ENCODE measurements at places on chromosomes 1 and 21.

DNA sequence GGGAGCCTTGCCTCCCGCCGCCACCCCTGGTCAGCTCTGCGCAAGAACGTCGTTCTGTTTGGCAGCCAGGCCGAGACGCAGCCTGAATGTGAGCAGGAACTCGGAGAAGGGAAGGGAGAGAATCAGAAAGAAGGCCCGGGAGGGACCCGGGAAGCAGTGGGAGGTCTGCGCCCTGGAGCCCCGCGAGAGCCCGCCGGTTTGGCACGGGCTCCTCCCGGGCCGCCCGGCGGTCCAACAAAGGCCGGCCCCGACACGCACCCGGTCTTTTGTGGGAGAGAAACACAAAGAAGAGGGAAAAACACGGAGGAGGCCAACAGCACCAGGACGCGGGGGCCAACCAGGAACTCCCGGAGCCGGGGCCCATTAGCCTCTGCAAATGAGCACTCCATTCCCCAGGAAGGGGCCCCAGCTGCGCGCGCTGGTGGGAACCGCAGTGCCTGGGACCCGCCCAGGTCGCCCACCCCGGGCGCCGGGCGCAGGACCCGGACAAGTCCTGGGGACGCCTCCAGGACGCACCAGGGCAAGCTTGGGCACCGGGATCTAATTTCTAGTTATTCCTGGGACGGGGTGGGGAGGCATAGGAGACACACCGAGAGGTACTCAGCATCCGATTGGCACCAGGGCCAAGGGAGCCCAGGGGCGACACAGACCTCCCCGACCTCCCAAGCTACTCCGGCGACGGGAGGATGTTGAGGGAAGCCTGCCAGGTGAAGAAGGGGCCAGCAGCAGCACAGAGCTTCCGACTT is 2.7 kb upstream of the OLIG2 start:
- DNase-seq: no peak

- DNase-seq: no peak
These were observed 22.0 kb downstream of the AHCYL1 start for GRCh38 chr1:110006516-110006915.

GRCh38 chr1:27388337-27389005 is 4.0 kb upstream of the GPR3 start:
- peak; percentile 63 for DNase-seq

GRCh38 chr1:8871539-8871935 is 6.9 kb downstream of the ENO1 start:
- no peak for DNase-seq

GRCh38 chr1:215665215-215665614 is 98.1 kb downstream of the KCTD3 start:
- no peak for DNase-seq

- peak; percentile 54 for DNase-seq
These were observed 6.5 kb downstream of the KRTCAP2 start for GRCh38 chr1:155166471-155167165.

DNA sequence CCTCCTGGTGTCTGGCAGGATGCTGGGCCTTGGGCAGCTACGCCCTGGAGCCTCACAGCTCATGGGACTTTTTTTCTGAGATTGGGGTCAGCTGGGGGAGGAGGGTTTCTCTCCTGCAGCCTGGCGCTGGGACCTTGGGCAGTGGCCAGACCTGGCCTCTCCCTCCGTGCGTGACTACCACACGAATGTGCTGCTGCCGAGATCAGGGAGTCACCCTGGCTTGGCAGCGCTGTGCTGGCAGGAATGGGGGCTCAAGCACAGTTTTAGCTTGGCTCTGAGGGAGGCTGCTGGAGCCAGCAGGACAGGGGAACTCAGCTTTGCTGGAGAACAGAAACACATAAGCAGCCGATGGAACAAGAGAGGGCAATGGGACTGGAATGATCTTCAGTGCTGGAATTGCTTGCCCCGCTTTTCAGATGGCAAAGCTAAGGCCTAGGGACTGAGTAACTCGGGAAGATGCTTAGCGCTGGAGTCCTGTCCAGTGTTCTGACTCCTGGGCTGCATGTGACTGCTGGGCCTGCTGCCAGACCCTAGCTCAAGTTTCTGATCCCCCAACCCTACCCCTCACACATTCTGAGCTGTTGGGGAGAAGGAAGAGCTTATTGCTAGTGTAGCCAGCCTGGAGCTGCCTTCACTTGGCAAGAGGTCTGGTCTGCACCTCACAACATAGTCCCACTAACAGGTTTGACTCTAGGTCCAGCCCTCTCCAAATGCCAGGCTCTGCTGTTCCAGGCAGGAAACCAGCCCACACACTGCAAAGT is 69.9 kb downstream of the NAV1 start:
- DNase-seq: no peak

DNA sequence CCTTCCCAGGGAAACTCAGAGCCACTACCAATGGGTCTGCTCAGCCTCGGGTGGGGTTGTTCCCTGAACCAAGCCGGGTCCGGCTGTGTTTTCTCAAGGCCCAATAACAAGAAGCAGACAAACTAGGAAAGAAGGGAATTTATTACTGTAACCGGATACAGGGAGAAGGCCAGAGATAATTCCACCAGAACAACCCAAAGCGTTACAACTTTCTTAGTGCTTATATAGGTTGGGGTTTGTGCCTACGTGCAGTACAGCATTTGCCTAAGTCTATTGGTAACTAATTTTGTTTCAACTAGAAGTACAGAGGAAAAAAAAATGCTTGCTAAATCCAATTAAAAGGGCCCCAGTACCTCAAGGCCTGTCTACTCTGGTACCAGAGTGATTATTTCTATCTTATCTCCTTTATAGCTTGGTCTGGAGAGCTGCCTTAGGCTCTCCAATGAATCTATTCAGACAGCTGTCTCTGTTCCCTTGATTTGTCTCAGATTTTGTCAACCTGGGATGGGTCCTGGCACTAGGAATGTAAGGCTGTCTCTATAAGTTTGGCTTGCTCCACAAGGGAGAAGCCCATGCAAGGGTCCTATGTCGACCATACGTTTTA is 57.3 kb upstream of the CCDC190 start:
- no peak for DNase-seq

DNA sequence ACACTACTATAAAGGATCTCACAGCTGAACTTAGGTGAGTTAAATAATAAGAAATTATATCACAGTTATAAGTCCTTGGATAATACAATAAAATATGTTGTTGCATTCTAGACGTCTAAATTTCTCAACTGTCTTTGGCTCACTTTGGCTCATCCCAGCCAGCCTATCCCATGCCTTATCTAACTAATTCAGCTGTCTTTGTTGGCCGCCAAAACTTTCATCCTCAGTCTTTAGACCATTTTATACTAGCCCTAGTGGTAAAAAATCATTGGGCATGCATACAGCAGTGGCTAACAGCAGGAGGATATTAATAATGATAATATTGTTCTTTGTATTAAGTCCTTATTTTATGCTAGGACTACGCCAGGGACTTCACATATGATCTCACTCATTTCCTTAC is 59.3 kb downstream of the CCDC18 start:
- DNase-seq: no peak

DNA sequence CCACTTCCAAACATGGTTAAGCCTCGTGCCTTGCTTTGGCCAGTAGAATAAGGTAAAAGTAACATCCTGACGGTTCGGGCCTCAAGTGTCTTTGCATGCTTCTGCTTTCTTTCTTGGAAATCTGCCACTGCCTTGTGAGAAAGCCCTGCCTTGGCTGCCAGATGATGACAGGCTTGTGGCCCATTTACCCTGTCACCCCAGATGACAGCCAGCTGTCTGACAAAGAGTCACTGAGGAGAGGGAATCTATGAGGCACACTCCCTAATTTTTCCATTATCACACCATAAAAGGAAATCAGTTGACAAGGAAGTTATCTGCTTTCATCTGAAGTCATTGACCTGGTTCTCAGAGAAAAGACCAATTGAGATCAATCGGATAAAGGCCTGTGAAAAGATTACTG is 199.8 kb downstream of the USH2A start:
- DNase-seq: peak; percentile 46

GRCh38 chr1:81506699-81507098 is 294.0 kb upstream of the ADGRL2 start:
- no peak for DNase-seq

DNA sequence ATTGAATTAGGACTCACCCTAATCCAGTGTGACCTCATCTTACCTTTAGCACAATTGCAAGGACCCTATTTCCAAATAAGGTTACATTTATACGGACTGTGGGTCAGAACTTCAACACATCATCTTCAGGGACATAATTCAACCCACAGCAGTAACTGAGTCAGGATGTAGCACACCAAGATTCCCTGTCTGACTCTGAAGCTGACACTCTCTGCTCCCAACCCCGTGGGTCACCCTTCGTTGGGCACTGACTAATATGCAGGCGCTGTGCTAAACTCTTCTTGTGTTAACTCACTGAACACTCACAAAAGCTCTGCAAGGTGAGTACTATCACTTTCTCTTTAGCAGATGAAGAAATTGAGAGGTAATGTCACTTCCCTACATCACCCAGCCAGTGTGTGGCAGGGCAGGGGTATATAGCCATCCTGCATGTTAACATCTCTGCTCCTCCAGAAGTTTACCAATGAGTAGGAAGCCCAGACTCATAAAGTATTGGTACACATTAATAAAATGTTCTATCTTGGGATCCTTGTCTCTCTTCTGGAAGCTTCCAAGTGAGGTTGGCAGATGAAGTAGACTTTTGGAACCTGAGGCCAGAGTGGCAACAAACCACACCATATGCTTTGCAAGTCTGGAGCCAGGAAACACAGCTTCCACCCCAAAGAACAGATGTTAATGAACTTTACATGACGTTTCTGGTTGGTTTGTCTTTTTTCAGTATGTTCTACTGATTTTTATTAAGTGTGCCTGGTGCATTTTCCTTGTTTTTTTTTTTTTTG is 139.2 kb upstream of the KLHDC7A start:
- DNase-seq: no peak

DNA sequence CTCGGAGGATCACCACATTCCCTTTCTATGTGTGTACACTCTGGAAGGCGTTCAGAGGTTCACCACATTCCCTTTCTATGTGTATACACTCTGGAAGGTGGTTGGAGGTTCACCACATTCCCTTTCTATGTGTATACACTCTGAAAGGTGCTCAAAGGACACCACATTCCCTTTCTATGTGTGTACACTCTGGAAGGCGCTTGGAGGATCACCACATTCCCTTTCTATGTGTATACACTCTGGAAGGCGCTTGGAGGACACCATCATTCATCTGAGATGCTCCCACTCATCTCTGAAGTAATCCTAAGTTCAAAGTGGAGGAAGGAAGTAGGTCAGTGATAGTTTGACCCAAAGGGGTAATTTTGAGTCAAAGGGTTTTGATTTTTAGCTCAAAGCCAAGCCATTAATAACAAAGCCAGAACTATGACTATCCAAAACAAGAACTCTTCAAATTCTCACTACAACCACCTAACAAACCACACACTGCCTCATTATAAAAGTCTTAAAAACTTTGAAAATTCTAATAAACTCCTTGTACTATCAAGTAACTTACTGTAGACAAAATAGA is 32.9 kb downstream of the NRIP1 start:
- no peak for DNase-seq

- DNase-seq: peak; percentile 58
These were observed 332.8 kb downstream of the DISC1 start for GRCh38 chr1:231959225-231959884.

DNA sequence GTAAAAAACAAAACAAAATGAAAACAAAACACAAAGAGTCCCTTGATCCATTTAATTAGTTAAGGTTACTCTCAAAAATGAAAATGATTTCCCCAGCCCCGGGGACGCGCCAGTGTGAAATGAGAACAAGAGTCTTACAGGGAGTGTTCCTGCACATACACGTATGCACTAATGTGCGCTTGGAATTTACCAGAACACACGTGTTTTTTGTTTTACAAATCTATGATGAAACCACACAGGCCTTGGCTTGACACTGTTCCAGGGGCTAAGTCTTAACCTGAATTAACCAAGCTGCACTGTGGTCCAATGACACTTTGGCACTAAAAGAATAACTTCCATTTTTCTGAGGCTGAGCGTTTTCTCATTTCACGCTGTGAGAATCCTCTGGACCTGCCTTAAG is 63.7 kb downstream of the SLC45A1 start:
- DNase-seq: peak; percentile 47

GRCh38 chr1:22935433-22935832 is 37.2 kb downstream of the LACTBL1 start:
- DNase-seq: no peak

GRCh38 chr1:43590388-43590925 is 59.5 kb upstream of the KDM4A start:
- DNase-seq: no peak

- DNase-seq: no peak
These were observed 3.3 kb upstream of the FAM78B start for GRCh38 chr1:166170075-166170474.

DNA sequence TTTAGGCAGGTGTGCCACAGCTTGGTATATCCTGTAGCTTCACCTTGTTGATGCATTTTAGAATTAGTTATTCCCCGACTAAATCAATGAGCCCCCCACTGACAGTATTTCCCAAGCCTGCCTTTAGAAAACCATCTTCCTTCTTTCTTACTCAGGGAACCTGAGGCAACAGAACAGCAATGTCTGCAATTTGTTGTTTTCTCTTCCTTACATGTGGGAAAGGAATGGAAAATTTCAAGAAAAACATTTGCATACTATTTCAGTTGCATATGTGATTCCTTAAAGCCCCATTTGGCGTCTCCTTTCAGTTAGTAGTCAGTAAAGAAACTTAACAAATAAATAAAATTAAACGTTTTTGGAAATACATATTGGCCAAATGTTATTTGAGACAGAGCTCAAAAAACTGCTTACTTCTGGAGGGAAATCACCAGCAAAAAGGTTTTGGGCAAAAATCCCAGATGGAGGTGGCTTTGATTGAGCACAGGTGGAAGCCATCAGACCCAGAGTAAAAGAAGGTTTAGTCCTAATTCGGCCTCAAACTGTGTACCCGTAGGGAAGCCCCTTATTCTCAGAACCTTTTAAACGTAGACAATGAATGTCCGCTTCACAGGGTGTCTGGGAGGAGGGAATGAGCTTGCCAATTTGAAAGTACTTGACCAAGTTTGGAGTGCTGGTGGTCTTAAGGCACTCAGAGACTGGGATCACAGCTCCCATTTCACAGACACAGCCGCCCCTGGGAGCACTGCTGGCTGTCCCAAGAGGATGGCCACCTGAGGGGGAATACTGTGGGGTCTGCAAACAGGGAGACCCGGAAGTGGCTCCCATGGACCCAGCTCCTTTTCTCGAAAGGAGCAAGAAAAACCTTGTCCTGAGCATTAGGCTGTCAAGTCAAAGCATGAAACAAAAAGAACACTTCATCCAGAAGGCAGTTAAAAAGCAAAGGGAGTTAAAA is 9.4 kb downstream of the LHX4 start:
- DNase-seq: no peak

DNA sequence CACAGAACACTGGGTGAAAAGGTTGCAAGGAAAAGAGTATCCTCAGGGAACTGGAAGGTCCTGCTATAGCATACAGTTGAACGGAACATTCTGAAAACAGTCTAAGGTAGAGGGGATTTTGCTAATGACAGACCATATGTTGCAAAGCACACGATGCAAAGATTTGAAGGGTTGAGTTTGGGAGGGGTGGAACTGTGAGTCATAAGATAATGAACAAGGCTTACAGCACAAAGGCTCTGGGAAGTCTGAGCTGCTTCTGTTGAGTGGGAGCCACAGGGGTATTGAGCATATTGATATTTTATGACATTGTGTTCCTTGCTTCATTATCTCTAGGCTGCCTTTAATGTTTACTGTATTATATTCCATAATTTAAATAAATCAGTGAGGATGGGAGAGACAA is 104.9 kb downstream of the PLPPR4 start:
- no peak for DNase-seq

GRCh38 chr1:113714606-113715269 is 44.5 kb downstream of the PHTF1 start:
- DNase-seq: peak; percentile 5
